ENCODE measurements at places on chromosomes 4 and X.

DNA sequence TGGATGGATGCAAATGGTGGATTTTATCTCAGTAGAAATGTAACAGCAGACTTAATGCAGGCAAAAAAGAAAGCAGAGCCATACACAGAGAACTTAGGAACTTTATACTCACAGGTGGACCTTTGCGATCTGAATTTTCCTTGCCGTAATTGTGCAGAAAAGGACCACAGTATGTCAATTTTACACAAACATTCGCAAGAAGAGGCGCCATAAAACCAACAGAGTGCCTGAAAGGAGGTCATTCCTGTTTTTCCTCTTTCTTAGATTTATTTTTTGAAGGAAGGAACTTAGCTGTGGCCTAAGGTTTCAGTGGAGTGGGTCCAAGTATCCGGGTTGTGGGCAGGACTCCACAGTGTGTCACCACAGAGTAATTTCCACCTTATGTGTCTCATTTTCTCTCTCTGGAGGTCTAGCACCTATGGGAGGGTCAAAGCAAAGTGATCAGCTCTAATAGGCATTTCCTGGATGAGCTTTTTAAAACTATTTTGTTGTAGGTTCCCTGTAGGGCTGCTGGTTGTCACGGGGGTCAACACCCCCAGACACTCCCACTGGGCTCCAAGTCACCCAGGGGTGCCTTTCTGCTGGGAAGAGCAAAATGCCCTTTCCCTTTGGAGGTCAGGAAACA is 24.7 kb upstream of the PBDC1 start:
- no peak for DNase-seq

GRCh38 chr4:69888336-69888735 is 28.4 kb upstream of the SULT1E1 start:
- DNase-seq: no peak

GRCh38 chrX:123835661-123836371 is 24.0 kb upstream of the XIAP start:
- DNase-seq: no peak

DNA sequence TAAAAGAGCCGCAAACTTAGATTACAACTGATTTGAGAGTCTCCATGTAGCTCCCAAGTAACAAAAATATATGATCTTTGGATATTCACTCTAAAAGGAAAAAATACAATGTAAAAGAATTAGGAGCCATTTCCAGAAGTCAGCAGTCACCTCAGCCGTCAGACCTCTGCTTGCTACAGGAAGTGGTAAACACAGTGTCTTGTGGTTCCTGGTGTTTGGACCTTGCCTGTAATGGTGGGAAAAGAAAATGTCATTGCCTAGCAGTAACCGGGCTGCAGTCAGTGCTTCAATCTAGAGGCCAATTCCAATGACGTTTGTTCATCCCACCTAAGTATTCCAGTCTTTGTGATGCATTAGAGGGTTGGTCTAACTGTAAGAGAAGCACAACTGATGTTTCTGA is 28.9 kb upstream of the SMIM31 start:
- no peak for DNase-seq

DNA sequence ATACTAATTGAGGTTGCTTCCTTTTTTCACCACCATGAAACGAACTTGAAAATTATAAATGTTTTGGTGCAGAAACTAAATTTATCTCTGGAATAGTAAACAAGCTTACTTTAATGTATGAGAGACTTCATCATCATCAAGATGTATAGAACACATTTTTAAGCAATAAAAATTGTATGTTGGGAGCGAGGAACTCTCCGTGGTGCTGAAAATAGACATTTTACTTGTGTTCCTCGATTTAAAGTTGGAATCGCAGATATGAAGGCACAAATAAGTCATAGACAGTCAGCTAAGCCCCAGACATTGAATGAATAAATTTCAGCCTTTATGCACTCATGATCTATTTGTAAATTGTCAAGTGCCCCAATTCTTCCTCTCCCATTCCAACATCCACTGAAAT is 310.7 kb downstream of the STK32B start:
- no peak for DNase-seq

GRCh38 chr4:94826206-94826605 is 68.5 kb downstream of the BMPR1B start:
- DNase-seq: no peak
